ENCODE measurements at places on chromosomes 11 and 22. TPM values are rescaled to one million over a fixed set of nuclear protein-coding genes. Genes with fewer than 3 reads are reported as not detected.

Gene IL17REL
- 0.57 TPM for total RNA-seq

GRCh38 chr22:43118953-43119458, 8.5 kb downstream of the BIK start:
- H3K4me1 ChIP-seq, result no peaks in the 10 kb centered on the region
- no peaks in the 10 kb centered on the region for H3K36me3 ChIP-seq
- H3K4me3 ChIP-seq, result no peak overlapping the region
- no peaks in the 10 kb centered on the region for H3K27me3 ChIP-seq

DNA sequence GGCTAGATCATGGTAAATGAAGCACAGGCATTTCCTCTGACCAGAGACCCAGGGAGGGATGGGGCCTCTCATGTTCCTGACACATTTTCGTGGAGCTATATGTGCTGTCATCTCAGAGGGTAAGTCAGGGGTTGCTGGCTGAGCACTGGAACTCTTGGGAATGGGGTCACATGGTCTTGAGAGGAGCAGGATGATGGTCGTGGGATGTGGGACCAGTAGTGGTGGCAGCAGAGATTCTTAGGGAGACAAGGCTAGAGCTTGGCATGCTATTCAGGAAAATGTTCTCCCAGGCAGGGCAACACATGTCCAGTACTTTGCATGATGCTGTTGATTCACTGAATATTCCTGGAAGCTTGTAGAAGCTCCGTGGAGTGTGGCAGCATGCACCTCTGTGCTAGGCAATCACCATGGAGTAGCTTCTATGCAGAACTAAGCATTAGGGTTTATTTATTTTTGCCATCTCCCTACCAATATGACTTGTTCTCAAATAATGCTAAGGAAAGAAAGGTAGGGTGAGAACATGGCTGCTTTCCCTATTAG, 31.4 kb upstream of the TTC12 start:
- no peak overlapping the region for H3K27ac ChIP-seq
- no peaks in the 10 kb centered on the region for H3K36me3 ChIP-seq
- no peak for DNase-seq
- no peaks in the 10 kb centered on the region for H3K4me1 ChIP-seq
- H3K4me3 ChIP-seq, result no peak overlapping the region

- peak; percentile 49 for DNase-seq
- no peaks in the 10 kb centered on the region for H3K27me3 ChIP-seq
- peaks cover 13% of the 10 kb centered on the region for H3K36me3 ChIP-seq
- peak overlapping the region; percentile 16 for H3K27ac ChIP-seq
These were observed 1.8 kb downstream of the ALKBH8 start for GRCh38 chr11:107563702-107564101.

GRCh38 chr11:13669544-13670488, 1.3 kb downstream of the FAR1 start:
- H3K36me3 ChIP-seq, result no peaks in the 10 kb centered on the region
- peak overlapping the region; percentile 89 for H3K4me3 ChIP-seq
- peak overlapping the region; percentile 74 for H3K27ac ChIP-seq
- H3K27me3 ChIP-seq, result no peaks in the 10 kb centered on the region
- H3K4me1 ChIP-seq, result peaks cover 21% of the 10 kb centered on the region

DNA sequence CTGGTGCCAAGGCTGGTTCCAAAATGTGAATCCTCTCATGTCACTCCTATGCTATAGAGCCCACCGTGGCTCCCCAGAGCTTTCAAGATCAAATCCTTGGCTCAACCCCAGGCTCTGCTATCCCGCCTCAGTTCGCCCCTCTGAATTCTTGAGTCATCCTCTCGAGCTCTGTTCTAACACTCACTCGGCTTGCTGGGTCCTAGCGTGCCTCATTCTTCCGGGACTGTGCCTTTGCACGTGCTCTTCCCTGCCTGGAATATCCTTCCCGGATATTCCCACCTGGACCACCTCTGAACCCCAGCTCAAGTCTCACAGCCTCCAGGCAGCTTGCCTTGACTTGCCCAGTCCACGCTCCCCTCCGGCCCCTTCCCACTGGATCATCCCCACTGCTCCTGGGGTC, 13.0 kb downstream of the KCTD17 start:
- no peak for DNase-seq
- H3K4me3 ChIP-seq, result no peak overlapping the region
- H3K27ac ChIP-seq, result no peak overlapping the region
